Smooth muscle cell of the brain vasculature (primary cell): ENCODE measurements at places on chromosomes 3 and 15.

DNA sequence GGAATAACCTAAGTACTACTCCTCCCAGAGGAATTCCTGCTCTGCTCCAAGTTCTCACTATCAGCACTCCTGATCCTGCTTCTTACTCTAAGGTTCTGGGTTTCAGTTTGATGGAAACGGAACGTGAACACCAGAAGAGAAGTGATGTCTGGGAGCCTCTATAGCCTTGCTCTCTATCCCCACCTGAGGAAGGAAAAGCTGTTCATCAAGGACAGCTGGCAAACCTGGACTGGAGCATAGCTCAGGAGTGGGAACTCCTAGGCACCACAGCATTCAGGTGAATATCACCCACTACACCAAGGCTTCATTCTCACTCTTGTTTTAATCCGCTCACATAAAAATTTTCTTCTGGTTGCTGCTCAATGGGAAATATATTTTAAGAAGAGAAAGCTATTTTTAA, 13.0 kb upstream of the CADPS start:
- DNase-seq: no peak

DNA sequence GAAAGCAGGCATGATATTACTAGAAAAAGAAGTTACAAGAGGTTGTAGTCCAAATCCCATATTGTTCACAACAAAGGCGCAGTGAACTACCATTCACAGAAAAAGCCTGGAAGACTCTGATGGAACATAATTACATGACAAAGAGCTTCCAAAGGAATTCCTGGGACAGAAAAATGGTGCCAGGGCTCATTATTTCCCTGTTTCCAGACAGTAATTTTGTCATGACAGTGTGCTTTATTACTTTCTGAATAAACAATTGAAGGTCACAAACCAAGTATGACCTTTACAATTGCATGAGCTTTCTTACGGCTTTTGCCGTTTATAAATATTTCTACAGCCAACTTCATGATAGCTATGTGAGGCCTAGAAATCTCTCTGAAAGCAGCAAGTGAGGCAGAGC, 61.0 kb downstream of the CYFIP1 start:
- DNase-seq: no peak

DNA sequence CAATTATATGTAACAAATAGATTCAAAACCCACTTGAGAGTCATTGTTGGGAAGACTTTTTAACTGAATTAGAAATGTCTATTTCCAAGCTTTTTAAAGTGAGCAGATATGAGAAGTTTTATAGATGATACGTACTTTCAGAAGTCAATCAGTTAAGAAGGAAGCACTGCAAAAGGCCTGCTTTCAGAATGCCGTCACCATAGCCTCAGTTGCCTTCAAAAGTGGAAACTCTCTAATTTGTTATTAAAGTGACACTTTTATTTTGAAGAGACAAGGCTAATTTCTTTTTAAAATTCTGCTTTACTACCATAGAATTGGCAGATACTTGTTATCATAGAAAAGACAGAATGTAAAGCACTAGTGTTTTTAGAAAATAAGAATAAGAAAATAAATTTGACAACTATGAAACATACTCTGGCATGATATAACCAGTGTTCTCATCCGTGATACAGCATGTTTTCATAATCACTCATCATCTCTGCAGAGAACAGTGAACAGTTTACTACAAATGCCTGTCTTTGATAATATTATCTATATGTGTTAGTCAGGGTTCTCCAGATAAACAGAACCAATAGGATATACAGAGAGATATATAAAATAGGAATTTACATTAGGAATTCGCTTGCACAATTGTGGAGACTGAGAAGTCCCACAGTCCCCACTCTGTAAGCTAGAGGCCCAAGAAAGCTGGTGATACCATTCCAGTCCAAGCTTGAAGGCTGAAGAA, 7.0 kb upstream of the PLD1 start:
- no peak for DNase-seq

- no peak for DNase-seq
Observed at GRCh38 chr15:65363306-65363705, 14.5 kb downstream of the IGDCC3 start.

DNA sequence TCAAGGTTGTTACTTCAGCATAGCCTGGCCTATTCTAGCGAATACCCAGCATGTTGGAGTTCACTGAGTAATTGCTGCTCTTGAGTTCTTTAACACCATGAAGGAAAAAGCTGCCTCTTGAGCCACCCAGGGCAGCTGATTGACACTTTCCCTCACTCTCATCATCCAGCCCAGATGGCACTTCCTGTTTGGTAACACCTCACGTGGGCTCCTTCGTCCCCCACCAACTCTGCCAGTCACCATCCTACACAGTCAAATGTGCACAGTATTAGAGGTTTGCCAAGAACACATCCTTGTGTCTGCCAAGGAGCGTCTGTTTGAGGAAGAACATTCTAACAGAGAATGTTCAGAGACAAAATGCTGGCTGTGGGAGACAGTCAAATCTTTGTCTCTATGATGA, 266.3 kb downstream of the RPLP1 start:
- no peak for DNase-seq

- no peak for DNase-seq
Observed at GRCh38 chr3:145959457-145960088, 201.4 kb downstream of the PLOD2 start.

DNA sequence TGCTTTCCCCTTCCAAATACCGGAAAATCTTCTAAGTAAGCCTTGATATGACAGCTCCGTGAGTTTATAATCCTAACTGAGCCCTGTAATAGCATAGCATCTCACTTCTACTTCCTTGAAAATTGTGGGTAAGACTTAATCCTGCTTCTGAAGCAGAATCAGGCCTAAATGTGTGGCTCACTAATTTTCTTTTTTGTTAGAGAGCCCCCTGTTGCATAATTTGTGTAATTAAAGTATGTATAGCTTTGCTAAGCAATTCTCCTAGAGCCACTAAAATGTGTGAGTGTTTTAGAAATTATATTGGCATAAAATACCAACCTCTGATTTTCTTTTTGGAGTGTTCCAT, 304.4 kb downstream of the FGF12 start:
- no peak for DNase-seq

DNA sequence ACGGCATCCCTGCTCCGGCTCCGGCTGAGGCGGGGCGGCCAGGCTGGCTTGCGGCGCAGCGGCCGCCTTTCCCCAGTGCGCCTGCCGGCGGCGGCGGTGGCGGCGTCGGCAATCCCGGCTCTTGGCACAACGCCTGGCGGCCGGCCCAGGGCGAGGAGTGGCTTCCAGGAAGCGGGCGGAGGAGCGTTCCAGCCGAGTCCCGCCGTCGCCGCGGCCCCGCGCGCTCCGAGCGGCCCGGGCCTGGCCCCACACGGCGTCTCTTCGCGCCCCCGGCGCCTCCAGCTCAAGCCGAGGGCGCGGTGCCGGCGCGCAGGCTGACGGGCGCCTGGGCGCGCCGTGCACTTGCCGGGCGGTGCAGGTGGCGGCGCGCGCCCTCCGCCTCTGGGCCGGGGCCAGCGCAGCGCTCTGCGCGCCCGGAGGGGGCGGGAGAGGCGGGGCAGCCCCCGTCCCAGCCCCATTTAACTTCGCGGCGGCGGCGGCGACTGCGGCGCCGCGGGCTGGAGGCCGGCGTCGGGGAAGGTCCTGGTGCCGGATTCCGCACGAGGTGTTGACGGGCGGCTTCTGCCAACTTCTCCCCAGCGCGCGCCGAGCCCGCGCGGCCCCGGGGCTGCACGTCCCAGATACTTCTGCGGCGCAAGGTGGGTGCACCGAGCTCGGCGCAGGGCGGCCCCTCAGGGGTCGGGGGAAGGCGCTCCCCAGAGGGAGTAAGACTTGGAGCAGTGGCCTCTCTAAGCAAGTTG, at the start of gene ADAMTSL3:
Gene ADAMTSL3, plus strand, starts transcription at position 485 of the 740 bp plus-strand sequence. CDS start 1,639 bp downstream, outside the sequence.
- DNase-seq: no peak

- DNase-seq: no peak
Observed at GRCh38 chr3:11300970-11301369, 28.8 kb downstream of the ATG7 start.

GRCh38 chr3:15859507-15860013, 61.8 kb upstream of the ANKRD28 start:
- DNase-seq: peak; percentile 44

GRCh38 chr15:36982430-36982829, 117.9 kb downstream of the MEIS2 start:
- DNase-seq: no peak

DNA sequence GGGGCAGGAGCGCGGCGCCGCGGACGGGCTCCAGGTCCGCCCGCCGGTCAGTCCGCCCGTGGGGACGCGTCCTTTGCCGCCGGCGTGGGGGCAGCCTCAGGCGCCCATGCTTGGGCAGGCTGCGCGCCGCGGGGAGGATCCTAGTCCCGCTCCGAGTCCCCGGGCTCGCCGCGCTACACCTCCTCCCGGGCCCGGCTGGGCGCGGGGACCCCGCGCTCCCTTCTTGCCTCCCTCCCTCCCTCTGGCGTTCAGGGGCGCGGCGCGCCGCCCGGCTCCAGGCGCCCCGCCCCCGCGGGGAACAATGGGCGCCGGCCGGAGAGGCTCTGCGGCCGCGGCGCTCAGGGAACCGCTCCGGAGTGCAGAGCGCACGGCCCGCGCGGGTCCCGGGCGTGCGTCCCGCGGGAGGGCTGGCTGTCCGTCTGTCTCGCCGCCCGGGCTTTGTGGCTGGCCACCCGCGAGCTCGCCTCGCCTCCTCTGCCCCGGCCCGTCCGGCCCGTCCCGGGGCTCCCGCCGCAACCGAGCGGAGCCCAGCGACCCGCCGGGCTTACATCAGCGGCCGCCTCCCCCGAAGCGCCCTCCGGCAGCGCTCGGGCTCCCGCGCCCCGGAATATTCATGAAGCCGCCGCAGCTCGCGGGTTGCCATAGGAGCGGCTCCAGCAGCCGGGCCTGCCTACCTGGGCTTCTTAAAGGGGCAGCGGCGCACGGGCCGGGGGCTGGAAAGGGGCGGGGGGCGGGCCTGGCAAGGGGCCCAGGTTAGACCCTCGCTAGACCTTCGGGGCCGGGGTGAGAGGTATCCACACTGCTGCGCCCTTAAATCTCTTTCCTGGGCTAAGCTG, at the start of gene HCN4:
Gene HCN4, minus strand, starts transcription at position 658 of the 836 bp plus-strand sequence. CDS start 688 bp downstream, outside the sequence.
- no peak for DNase-seq

DNA sequence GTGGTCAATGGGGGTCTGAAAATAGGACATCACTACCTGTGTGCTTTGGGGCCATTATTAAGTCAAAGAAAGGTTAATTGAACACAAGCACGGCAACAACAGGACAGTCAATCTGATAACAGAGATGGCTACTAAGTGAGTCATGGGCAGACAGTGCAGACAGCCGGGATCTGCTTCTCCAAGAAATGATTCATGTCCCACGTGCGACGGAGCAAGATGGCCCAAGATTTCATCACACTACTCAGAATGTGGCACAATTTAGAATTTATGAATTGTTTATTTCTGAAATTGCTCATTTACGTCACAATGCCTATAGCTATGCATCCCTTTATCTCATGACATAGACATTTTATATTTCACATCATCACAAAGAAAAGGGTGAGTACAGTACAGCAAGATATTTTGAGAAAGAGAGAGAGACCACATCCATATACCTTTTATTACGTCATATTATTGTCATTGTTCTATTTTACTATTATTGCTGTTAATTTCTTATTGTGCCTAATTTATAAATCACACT, 770.6 kb upstream of the NR2F2 start:
- no peak for DNase-seq

GRCh38 chr3:57646723-57647122, 46.2 kb downstream of the DENND6A start:
- peak; percentile 2 for DNase-seq

- DNase-seq: no peak
Observed at GRCh38 chr3:55327131-55327920, 159.8 kb downstream of the WNT5A start.

- no peak for DNase-seq
Observed at GRCh38 chr3:169390271-169390670, 273.2 kb downstream of the MECOM start.

GRCh38 chr15:101694261-101694660, 30.0 kb downstream of the TARS3 start:
- no peak for DNase-seq

GRCh38 chr3:13346481-13347389, 73.4 kb downstream of the NUP210 start:
- DNase-seq: no peak

DNA sequence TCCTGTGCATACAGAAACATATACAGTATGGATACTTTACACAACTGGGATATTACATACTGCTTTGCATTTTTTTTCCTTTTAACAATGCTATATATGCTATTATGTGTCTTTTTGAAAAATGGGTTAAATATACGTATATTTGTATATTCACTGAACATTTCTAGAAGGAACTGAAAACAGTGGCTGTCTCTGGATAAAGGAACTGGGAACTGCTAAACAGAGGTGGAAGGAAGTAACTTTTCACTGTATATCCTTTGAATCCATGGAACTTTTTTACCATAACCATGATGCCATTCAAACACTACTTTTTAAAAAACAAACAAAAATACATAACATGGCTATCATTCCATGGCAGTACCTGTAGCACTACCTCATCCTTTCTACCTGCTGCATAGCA, 1.8 kb downstream of the MTFMT start:
- no peak for DNase-seq

- DNase-seq: no peak
Observed at GRCh38 chr3:131396170-131396569, 14.6 kb downstream of the NUDT16 start.

DNA sequence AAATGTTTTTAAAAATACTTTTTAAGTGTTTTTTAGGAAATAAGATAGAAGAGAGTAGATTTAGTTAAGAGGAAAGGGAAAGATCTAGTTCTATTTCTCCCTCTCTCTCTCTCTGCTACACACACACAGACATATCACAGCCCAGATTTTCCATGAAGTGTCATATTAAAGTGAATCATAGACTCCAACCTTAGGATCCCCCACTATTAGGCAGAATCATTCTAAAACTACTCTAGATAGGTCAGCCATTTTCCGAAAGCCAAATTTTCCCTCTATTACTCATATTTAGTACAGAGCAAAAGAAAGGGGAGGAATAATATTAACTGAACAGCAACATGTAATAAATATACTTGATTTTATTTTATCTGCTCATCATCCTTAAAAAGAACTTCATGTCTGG, 45.1 kb upstream of the RSL24D1 start:
- DNase-seq: no peak

GRCh38 chr3:104855702-104856101, 511.0 kb upstream of the ALCAM start:
- no peak for DNase-seq

DNA sequence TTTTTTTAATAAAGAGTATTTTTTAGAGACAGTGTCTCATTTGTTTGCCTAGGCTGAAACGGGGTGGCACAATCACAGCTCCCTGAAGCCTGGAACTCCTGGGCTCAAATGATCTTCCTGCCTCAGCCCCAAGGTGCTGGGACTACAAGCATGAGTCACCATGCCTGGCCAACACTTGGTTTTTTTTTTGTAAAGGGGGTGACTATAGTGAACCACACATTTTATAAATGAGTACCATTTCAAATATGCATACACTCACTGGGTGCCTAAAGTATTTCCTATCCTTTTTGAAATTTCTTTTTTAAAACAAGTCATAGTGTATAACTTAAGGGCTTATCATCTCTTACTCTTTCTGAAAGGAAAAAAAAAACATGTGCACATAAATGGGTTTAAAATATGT, 325.2 kb upstream of the MEIS2 start:
- DNase-seq: no peak
